ENCODE measurements at places on chromosomes 2 and 18.

GRCh38 chr18:72086421-72086820 is 457.7 kb downstream of the CBLN2 start:
- peak; percentile 2 for DNase-seq

- DNase-seq, result no peak
Observed at GRCh38 chr2:201621293-201621999, 21.9 kb downstream of the TMEM237 start.

GRCh38 chr2:224142397-224143312 is 103.6 kb upstream of the SERPINE2 start:
- DNase-seq, result no peak

- DNase-seq, result no peak
Observed at GRCh38 chr2:120577721-120578295, 157.9 kb upstream of the GLI2 start.

- no peak for DNase-seq
Observed at GRCh38 chr18:770583-770961, 41.5 kb downstream of the YES1 start.

GRCh38 chr18:48123324-48123723 is 192.9 kb upstream of the SMAD2 start:
- DNase-seq, result no peak

GRCh38 chr2:218293715-218294429 is 1.6 kb upstream of the TMBIM1 start:
- no peak for DNase-seq

DNA sequence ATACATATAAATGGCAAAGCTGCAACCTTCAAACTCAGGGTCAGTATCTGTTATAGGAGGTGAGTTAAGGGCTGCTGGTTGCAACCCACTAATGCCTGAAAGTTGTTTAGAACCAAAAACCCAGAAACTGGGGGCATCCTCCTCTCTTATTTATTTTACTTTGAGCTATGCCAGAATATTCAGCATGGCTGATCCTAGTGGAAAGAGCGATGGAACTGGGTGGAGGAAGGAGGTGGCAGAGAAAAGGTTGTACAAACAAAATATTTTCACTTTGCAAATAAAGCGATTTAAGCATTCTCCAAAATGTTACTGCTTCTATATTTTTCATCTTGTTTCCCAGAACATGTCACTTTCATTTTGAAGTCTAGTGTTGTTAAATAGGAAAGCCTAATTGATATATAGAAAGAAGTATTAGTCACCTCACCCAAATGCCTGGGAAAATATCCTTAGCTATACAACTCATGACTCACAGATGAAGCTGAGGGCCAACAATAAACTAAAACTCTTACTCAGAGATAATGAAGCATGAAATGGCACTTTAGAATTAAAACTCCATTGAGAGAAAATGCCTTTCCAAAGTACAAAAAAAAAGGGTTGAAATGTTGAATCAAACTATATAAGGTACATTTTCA is 251.4 kb upstream of the UBE2E3 start:
- DNase-seq, result no peak

DNA sequence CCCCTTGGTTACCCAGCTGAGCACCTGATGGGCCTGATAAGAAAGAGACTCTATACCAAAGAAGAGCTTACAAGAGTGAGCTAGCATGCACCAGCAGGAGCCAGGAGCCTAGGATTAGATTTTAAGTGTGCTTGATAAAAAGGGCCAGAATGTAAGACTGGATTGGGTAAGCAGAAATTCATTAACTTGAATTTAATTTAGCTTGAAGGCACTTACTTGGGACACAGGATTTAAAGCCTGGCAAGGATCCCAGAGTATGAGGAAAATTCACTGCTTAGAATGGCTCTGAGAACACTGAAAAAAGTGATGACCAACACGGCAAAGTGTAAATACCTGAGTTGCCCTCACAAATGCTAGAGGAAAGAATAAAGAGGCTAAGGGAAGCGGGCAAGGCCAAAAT is 91.3 kb upstream of the RBBP8 start:
- no peak for DNase-seq

DNA sequence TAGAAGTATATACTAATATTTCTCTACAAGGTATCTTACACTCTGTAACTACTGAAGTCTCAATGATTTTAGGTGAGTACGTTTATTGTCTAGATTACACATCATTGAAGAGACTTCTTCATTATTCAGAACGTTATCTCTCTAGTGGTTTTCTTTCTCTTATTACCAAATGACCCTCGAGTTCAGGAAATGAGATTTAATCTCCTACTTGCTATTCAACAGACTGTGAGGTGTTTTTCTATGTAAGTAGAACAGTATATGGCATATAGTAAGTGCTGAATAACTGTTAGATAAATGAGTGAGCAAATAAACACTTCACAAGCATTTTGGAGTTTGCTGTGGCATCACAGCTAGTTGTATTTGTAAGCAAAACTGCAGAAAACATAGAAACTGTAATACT is 947.2 kb upstream of the SLC39A10 start:
- no peak for DNase-seq

- DNase-seq, result no peak
Observed at GRCh38 chr2:237500681-237501424, 13.8 kb downstream of the MLPH start.

- DNase-seq, result no peak
Observed at GRCh38 chr2:30371028-30371689, 75.9 kb upstream of the LCLAT1 start.

DNA sequence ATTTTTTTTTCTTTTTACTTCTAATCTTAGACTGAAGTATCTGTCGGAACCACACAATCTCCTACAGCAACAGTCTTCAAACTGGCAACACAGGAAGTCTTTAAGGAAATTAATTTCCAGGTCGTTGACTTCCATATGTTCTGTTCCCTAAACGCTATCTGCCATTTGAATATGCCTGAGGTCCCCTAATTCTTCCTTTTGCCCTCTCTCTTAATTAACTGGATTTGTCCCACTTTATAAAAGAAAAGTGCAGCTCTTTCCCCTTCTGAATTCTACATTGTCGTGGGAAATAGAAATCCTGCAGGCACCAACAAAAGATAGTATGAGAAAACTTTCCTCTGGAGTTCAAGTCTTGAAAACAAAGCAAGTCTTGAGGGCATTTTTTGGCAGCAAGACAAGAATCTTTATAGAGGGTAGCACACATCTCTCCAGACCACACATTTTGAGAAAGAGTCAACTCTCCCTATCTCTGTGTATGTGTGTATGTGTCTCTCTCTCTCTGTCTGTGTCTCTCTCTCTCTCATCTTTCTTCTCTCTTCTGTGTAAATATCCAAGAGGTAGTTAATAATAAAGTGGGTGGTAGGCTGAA is 879.8 kb downstream of the SOCS6 start:
- DNase-seq, result no peak

- DNase-seq, result no peak
Observed at GRCh38 chr2:30465171-30465545, 18.1 kb downstream of the LCLAT1 start.

GRCh38 chr2:36290306-36290856 is 65.2 kb upstream of the CRIM1 start:
- DNase-seq, result no peak

- no peak for DNase-seq
Observed at GRCh38 chr2:12014088-12014960, 267.9 kb downstream of the LPIN1 start.

DNA sequence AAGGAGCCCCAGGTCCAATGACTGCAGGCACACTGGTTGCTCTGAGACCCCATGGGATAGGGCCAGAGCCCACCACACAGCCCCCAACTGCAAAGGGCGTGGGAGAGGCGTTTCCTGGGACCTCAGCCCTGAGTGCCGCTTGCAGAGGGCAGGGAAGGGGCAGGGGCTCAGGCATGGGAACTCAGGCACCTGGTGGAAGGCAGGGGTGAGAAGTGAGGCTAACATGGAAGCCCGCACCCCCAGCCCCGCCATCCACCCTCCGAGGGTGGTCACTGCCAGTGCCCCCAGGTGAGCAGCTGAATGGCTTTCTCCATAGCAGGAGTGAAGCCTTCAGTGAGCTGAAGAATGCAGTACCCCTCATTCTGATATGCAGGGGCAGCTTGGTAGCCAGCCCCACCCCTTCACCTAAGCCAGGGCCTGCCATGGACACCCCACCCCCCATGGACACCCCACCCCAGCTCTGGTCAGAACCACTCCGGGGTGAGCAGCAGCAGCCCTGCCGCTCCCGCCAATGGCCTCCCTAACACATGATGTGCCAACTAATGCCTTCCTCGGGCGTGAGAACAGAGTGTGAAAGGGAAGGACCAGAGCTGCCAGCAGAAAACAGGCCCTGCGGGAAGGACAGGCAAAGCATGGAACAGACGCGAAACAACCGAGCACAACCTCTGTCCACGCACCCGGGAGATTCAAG is 6.6 kb downstream of the KIF1A start:
- no peak for DNase-seq

GRCh38 chr2:26886736-26887135 is 38.8 kb downstream of the DPYSL5 start:
- no peak for DNase-seq

- DNase-seq, result no peak
Observed at GRCh38 chr2:236827997-236828396, 257.7 kb upstream of the COPS8 start.

Measured in GM12865 (cell line).